NCI-H1048 (cell line): ENCODE measurements at places on chromosomes 3 and 15.

DNA sequence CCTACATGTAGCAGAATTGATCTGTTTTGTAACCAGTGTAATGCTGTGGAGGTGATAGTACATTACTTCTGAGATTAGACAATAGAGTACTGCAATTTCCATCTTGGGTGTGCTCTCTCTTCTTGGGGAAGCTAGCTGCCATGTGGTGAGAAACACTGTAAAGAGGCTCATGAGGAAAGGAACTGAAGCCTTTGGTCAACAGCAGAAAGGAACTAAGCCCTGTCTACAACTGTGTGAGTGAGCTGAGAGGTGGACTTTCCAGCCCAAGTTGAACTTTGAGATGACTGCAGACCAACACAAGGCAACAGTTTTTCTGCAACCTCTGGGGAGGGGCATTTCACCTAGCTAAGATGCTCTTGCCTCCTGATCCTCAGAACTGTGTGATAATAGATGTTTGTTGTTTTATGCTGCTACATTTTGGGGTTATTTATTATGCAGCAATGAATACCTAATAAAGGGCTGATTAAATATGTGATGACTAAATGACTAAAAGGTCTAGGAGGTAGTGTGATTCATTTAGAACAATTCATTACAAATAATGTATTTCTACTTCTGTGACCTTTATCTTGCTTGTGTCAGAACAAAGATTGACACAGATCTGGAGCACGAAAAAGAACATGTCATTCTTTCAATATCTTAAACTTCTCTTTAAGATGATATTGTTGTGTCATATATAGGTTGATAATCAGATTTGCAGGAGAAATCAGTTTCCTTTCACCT is 121.6 kb upstream of the THRB start:
- no peak for DNase-seq

GRCh38 chr3:113231391-113231790 is 20.0 kb downstream of the BOC start:
- no peak for DNase-seq

DNA sequence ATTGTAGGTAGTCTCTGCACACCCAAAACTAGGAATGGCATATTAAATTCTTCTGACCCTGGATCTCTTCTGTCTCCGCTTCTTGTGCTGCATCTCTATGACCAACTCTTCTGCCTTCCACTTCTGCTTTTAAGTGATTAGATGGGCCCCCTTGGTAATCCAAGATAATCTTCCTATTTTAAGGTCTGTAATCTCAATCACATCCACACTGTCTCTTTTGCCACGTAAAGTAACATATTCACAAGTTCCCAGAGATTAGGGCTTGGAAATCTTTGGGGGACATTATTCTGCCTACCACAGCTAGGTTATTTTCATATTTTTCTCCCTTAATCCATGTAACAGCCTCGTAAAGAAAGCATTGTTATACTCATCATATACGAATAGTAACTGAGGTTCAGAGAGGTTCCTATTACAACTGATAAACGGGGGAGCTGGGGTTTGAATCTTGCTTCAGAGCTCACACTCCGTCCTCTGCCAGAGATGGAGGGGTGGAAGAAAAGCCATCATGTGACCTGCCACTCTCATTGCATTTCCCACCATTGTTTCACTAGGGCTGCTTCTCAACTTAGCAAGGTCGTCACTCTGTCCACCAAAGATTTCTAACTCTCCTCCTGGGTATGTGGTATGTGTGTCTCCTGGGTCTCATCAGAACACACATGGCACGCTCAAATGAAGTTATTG is 6.6 kb upstream of the CD47 start:
- DNase-seq = no peak

- DNase-seq = no peak
Observed at GRCh38 chr3:131775650-131776049, 259.2 kb downstream of the CPNE4 start.

GRCh38 chr15:60390871-60391501 is 6.8 kb downstream of the ANXA2 start:
- peak; percentile 62 for DNase-seq

- no peak for DNase-seq
Observed at GRCh38 chr3:140655678-140656077, 22.2 kb upstream of the TRIM42 start.

GRCh38 chr3:110383356-110383755 is 688.3 kb upstream of the NECTIN3 start:
- DNase-seq = no peak

DNA sequence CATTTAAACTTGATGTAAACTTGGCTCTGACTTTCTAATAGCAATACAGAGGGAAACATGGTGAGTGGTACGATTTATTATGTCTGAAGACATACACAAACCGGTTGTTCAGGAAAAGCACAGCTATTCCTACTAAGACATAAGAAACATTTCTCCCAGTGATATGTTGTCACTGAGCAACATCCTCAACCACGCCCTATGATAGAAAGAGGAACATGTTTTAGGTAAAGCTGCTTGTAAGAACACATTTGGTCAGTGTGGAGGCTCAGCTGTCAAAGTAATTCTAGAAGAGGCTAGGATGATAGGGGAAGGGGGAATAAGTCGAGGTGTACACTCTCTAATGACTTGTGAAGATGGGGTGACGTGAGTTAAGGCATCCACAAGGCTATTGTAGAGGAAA is 42.7 kb upstream of the B3GNT5 start:
- DNase-seq = no peak

DNA sequence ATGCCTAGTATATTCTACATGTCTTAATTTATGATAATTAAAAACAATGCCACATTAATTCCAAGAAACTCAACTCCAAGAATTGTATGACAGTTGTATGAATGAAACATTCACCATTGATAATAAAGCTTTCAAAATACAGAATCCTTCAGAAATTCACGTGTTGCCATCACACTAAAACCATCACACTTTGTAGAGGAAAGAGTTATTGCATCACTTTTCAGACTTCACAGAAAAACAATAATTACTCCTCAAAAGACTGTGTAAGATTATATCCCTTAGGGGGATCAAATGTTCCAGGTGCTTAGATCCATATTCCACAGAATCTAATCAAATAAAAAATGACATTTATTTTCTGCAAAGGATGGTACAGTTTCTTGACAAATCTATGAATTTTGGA is 85.0 kb downstream of the OSBPL10 start:
- no peak for DNase-seq

- no peak for DNase-seq
Observed at GRCh38 chr3:14141144-14141543, 16.3 kb downstream of the TMEM43 start.
